ENCODE measurements at places on chromosomes 4 and X.

GRCh38 chrX:10741550-10741949, 121.2 kb upstream of the MID1 start:
- no peak for DNase-seq

DNA sequence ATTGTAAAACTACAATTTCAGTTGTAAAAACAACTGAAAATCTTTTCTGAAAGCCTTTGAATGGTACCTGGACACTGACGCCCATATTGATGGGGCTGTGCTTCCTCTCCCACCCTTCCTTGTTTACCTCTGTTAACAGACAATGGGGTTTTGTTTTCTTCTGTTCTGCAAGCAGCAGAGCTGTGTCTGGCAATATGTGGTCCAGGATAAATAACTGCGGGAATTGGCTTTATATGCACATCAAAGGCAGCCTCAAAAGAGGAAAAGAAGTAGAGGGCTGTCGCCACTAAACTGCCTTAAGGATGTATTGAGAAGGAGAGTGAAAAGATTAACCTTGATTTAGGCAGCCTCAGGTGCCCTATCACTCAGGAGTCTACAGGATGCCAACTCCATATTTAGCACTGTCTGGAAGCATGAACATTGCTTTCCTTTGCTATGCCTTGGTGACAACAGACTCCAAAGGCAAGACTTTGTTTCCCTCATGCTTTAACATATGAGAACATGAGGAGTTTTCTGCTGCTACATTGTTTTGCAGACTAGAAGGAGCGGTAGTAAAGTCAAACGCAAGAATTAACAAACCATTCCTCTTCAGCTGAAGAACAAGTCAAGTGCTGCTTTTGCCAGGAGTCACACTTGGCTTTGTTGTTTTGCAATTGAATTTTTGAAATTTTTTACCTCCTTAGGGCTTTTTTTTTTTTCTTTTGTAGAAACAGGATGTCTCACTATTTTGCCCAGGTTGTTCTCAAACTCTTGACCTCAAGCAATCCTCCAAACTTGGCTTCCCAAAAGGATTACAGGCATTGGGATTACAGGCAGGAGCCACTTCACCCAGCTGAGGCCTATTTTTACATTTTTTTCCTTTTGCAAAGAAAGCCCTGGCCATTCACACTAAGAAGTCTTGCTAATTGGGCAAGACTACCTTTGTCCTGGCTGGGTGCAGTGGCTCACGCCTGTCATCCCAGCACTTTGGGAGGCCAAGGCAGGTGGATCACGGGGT, 3.0 kb downstream of the IL21 start:
- peak; percentile 18 for DNase-seq

- peak; percentile 77 for DNase-seq
These were observed 29.3 kb upstream of the SCOC start for GRCh38 chr4:140344101-140344500.

- peak; percentile 88 for DNase-seq
These were observed 13.5 kb downstream of the NSUN7 start for GRCh38 chr4:40763228-40763716.

- DNase-seq: no peak
These were observed 87.4 kb upstream of the AMELX start for GRCh38 chrX:11205796-11206195.

- peak; percentile 21 for DNase-seq
These were observed 810 bp downstream of the SPRY1 start for GRCh38 chr4:123397144-123398065.

- peak; percentile 51 for DNase-seq
These were observed 292.5 kb downstream of the CHIC1 start for GRCh38 chrX:73855546-73855945.

DNA sequence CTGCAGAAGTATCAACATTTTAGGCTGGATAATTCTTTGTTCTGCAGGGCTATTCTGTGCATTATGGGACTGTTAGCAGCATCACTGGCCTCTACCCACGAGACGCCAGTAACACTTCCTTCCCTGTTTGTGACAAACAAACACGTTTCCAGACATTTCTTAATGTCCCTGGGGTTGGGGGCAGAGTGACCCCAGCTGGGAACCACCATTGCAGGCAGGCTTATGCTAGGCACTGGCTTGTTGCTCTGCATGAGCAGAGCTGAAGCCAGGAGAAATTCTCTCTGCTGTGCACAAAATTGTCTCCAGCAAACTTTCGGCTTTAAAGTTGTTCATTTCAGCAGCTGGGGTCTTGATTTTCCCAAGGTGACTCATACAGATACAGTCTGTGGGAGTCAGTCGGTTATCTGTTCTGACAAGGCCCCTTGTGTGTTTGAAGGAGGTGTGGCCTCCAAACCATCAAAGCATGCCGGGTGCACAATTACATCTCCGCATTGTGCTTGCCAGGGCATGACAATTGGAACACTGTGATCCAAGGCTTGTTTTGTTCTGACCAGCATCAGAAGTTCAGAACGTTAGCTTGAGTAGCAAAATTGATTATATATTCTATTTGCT, 156.4 kb upstream of the BOD1L1 start:
- no peak for DNase-seq

GRCh38 chr4:73538162-73538561, 56.6 kb downstream of the AFM start:
- no peak for DNase-seq

DNA sequence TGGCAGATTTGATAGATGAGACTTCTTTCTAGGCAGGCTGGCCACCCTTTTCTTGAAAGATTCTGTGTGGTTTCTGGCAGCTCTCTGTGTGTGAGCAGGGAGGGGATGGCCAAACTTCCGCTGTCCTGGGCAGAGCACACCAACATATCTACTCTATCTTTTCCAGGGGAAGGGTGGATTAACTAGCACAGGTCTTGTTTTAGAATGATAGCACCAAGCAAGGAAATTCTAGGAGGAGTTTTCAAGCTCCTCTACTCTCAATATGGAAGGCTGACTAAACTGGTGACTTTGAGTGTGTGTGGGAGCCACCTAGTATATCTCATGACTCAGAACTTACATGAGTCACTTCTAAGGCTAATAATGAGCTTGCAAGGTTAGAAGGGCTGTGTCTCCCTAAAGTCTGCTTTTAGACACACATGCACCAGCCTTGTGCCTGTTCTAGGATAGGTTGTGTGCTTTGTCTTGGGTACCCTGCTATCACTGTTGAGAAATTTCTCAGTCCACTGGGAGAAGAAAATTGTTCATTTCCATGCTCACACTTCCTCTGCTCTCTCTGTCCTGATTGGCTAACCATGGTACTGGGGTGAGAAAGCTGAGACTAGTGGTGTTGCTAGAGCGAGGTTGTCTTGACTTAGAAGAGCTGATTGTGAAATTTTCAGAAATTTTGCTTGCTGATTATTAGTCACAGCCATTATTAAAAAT, 72.9 kb downstream of the YIPF6 start:
- DNase-seq: peak; percentile 48
